ENCODE measurements at places on chromosomes 1 and 21.

- DNase-seq = no peak
Observed at GRCh38 chr1:34060187-34060730, 104.8 kb downstream of the CSMD2 start.

- DNase-seq = no peak
Observed at GRCh38 chr1:224525411-224526040, 90.6 kb upstream of the CNIH3 start.

- no peak for DNase-seq
Observed at GRCh38 chr1:159983681-159984080, 29.6 kb upstream of the SLAMF9 start.

DNA sequence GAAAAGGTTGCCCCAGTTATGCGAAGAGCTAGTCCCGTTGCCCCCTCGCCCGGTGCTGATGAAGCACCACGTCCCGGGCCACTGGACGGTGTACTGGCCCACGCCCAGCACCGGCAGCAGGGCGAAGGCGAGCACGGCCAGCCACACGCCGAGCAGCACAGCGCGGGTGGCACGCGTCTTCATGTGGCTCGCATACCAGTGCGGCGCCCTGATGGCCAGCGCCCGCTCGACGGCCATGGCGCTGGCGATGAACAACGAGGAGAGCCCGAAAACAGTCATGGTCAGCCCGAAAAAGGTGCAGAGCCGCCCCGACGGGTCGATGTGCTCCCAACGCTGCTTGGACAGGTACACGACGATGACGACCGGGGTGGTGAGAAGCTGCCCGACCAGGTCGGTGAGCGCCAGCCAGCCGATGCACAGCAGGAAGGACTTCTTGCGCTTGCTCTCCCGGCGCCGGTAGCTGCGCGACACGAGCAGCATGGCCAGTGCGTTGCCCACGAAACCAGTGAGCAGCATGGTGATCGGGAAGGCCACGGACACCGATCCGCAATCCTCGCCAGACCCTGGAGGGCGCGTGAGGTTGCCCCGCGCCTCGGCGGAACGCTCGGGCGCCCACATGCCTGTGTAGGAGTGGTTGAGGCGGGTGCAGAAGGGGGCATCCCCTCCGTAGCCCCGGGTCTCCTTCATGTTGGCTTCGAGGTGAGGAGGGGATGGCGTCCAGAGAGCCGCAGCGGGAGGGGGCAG lies 553 bp downstream of the PTGER3 start:
- DNase-seq = no peak

DNA sequence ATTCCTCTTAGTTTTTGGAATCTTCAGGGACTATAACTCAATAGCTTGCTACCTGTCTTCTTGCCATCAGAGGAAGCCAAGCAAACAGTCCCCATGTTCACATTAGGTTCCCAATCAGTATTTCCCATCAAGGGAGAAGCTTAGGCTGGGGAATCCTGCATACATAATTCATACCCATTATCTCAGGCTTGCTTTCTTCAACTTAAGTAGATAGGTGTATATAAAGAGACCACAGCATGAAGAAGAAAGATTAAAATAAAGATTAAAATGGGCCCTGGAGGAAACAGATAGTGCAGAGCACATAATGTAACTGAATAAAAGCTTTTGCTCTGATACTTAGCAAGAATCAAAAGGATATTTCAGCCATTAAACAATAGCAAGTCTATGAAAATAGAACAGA lies 29.0 kb upstream of the KCNK1 start:
- no peak for DNase-seq
